ENCODE measurements at places on chromosomes 11 and 22.

- DNase-seq: no peak
Observed at GRCh38 chr11:84607975-84608836, 1018.9 kb downstream of the DLG2 start.

GRCh38 chr22:22691716-22692701 lies 47.6 kb downstream of the GGTLC2 start:
- DNase-seq: no peak

GRCh38 chr22:46111645-46112306 lies 38.5 kb upstream of the PPARA start:
- DNase-seq: no peak

GRCh38 chr11:79353706-79354105 lies 87.1 kb downstream of the TENM4 start:
- no peak for DNase-seq

- DNase-seq: no peak
Observed at GRCh38 chr11:47987310-47987709, 7.0 kb downstream of the PTPRJ start.

DNA sequence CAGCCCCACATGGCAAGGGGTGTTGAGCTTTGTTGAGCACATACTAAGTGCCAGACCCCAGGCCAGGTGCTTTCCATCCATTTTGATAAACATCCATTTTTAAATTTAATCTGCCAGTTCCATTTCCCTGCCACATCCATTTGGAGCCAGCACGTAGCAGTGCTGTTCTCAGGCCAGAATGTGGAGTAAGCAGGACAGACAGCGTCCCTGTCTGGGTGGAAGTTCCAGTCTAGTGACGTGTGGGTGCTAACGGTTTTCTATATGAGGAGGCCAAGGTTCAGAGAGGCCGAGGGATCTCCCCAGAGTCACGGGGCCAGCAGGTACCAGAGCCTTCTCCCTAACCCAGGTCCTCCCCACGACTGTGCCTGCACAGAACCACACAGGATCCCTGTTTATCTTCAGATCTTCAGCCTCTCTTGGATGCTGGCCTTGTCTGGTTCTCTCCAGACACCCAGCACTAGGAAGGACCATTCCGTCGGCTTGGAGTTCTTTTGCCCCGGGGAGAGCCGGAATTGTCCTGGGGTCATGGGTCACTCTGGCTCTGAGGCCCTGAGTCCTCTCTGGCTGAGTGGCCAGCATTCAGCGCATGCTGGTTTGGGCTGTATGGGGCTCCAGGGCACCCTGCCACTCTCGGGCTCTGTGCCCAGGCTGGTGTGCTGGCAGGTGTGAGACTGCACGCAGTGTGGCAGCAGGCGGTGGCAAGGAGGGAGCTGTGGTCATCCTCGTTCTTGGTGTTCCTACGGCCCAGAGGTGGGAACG lies 63.6 kb upstream of the PPARA start:
- no peak for DNase-seq

DNA sequence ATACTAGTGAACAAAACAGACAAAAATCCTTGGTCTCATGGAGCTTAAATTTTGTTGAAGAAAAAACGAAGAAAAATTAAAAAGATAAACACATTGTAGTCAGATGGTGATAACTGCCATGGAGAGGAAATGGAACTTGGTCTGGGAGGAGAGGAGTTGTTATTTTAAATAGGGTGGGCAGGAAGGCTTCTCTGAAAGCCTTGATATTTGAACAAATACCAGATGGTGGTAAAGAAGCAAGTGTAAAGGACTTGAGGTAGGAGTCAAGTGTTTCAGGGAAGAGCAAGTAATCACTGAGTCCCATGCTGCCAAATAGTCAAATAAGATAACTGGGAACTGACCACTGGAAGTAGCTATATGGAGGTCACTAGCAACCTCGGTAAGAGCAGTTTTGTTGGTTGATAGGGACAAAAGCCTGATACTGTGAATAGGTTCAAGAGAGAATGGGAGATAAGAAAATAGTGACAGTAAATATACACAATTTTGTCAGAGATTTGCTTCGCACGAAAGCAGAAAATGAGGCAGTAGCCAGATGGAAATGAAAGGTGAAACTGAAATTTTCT lies 55.1 kb downstream of the SESN3 start:
- no peak for DNase-seq

DNA sequence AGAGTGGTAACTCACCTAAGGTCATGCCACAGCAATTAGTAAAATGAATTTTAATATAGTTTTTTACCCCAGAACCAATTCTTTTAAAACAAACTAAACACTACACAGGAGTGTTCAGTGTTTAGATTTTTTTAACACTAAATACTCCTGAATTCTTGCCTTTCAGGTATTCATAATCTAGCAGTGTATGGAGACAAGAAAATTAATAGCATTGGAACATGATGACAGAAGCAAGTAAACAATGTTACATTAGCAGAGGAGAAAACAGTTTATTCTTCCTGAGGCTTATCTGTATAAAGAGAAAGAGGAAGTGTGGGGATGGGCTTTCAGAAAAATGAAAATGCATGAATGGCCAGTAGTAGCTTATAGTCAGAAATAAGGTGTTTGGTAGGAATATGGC lies 222.1 kb upstream of the FAT3 start:
- no peak for DNase-seq

DNA sequence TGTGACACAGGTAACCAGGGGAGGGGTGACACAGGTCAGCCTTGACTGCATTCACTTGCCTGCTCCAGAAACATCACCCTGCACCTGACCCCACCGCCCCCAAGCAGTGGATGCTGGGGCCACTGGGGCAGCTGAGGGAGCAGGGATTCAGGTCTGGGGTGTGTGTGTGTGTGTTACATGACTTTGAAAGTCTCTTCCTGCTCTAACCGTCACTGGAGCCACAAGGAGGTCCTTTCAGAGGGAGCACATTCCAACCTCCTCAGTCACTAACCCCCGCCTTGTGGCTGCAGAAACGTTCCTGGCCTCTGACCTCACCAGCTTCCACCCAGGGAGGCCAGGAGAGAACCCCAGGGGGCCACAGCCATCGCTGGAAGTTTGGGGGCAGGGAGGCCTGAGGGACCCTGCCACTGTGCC lies 2.9 kb upstream of the FOSL1 start:
- DNase-seq: no peak

DNA sequence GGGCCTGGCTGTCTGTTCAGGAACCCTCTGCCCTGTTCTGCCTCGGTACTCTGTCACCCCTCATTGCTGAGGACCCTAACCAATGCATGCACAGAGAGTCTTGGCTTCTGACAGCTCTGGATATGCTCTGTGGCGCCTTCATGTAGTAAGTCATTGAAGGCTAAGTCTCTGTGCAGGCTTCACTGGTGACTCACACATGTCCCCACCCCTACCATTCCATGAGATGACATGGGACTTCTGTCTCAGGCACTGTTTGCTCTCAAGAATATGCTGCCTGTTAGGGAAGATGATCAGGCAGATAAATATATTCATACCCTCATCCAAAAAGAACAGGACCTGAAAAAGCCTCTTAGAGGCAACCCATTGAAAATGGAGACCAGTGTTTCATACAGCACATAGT lies 43.6 kb upstream of the HORMAD2 start:
- no peak for DNase-seq

DNA sequence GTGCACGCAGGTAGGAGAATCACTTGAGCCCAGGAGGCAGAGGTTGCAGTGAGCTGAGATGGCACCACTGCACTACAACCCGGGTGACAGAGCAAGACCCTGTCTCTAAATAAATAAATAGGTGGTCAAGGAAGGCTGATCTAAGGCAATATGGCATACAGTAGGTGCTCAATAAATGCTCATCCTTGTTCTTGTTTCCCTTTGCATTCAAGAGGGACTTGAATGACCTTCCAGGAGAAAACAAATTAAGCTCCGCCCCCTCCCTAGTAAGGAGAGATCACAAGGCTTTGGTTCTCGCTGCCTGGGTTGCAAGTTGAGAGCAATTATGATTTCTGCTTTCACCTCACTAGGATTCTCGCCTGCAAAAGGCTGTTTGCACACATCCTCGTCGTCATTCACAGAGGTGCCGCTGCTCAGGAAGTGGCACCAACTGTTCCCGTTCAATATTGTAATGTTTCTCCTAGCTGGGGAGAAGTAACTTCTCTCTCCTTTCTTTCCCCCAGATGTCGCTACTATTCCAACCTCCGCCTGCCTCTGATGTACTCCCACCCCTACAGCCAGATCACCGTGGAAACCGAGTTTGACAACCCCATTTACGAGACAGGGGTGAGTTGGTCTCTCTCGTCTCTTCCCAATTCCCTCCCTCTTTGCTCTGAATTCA lies 51.8 kb upstream of the ASPHD2 start:
- no peak for DNase-seq

GRCh38 chr22:20021196-20022181 lies 579 bp downstream of the TANGO2 start:
- no peak for DNase-seq
